ENCODE measurements at places on chromosomes 5 and 9.
A peak's percentile ranks its signal among the peaks of the same experiment; 100 is the strongest.

- no peak for DNase-seq
Observed at GRCh38 chr5:133474851-133475590, 137.3 kb downstream of the FSTL4 start.

DNA sequence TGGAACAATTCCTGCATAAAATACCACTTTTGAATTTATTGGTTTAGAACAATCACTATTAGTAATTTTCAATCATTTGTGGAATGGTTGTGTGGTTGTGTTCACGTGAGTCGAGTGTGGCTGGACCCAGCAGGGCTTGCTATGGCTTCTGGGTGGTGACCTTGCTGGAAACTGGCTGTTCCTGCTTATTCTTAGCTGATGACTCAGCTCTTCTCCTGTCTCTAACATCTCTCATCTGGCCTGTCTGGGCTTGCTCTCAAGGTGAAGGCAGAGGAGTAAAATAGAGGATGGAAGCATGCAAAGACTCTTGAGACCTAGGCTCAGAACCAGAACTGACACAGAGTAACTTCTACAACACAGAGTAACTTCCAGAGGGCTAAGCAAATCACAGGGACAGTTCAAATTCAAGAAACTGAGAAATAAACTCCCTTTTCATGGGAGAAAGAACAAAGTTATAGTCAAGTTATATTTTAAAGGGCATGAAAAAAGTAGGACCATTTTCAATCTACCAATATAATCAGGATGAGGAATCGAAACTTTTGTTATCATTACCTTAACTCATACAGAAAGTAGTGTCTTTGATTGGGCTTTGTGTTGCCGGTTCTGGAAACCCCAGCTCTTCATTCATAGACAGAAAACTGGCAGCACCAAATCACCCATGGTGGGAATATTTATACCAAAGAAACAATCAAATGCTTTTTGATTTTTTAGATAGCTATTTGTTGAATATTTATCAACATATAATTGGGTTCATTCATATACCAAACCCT is 665.1 kb downstream of the CDH18 start:
- DNase-seq, result peak; percentile 53

- DNase-seq, result no peak
Observed at GRCh38 chr5:61423487-61424145, 91.6 kb downstream of the ZSWIM6 start.

DNA sequence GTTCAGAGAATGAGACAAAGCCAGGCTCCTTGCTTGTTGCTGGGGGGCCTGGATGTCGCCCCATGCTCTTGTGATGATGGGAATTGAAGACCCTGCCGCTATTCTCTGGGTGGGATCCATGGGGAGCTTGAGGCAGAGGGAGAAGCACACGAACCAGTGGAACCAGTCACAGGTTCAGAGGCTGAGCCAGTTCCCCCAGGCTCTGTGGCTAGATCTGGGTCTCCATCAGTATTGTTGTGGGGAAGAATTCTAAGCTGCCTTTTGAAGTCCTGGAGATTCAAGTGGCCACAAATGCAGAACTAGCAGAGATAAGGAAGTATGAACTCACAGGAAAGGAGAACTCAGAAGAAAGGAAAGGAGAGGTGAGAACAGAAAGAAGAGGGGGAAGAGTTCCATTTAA is 219.4 kb downstream of the MSX2 start:
- DNase-seq, result no peak

DNA sequence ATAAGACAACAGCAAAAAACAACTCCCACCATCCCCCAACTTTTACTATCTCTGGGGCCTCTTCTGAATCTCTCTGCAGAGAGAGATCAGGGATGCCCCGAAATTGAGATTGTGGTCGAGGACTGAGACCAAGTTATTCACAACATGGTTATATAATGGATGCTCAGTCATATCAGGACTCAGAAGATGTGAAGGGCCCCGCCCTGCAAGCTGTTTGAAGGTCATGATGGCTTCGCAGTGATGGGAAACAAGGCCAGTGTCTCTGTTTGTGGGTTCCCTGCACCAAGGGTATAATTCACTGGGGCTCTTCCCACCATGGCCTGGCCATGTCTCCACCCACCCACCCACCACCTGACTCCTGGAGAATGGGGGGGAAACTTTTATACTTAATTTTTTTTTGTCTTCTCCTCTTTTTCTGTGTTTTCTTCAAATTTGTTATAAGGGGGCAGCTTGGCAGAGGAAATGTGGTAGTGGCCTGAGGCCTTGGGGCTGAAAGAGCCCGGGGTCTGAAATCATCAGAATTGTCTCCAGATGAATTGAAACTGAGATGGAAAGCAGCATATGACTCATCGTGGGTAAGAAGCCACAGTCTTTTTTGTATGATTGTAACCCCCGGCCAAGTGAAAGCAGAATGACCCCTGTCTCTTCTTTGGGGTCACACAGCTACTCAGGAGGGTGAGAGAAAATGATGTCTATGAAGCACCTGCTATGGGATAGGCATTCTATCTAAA is 15.0 kb upstream of the TEX48 start:
- peak; percentile 64 for DNase-seq

GRCh38 chr5:164052536-164053093 is 547.2 kb downstream of the MAT2B start:
- peak; percentile 53 for DNase-seq

- no peak for DNase-seq
Observed at GRCh38 chr9:92032891-92033290, 82.3 kb downstream of the SPTLC1 start.

DNA sequence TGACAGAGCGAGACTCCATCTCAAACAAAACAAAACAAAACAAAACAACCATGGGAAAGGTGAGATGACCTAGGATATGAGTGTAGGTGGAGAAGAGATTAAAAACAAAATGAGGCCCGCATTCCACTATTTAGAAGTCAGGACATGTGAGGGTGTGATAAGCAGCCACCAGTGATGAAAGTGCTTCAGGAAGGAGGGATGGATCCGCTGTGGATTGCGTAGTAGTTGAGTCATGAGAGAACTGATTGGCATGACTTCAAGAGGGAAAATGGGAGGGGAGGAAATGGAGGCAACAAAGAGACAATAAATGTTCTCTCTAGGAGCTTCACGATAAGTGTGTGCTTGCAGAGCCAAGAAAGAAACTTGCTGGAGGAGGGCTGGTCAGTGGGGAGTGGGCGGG is 367.6 kb downstream of the ARL15 start:
- peak; percentile 65 for DNase-seq

- no peak for DNase-seq
Observed at GRCh38 chr9:9719373-9720112, 893.3 kb downstream of the PTPRD start.

GRCh38 chr9:135705376-135705775 is 3.4 kb downstream of the KCNT1 start:
- DNase-seq, result no peak

- DNase-seq, result no peak
Observed at GRCh38 chr5:6246820-6247437, 131.4 kb downstream of the MED10 start.

DNA sequence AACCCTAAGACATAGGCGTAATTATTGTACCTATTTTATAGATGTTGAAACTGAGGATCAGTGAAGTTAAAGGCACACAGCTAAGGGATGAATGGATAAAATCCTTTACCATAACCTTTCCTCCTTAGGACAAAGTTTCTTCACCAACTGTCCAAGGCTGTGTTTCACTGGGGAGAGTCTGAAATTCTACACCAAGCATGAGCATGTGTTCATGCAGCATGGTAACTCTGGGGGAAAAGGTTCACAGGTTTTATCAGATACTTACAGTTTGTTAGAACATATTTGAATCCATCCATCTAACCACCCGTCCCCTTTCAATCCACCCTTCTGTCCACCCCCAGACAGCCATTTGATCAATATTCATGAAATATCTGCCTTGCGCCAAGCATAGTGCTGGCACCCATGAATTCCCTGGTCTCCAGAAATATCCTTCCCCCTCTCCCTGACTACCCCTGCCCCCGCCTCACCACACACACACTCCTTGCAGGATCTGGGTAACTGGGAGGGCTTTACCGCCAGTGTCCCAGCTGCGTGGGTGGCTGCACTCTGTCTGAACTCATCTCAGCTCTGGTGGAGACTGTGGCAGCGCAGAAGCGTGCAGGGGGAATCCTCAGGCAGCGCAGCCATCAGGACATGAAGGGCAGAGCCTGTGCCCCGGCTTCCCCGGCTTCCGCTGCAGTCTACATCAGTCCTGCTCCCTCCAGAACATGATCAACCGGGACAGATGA is 6.3 kb upstream of the KCNIP1 start:
- DNase-seq, result no peak

GRCh38 chr5:14105718-14106410 is 37.3 kb upstream of the TRIO start:
- DNase-seq, result peak; percentile 97

- peak; percentile 36 for DNase-seq
Observed at GRCh38 chr9:105341434-105342146, 97.1 kb downstream of the SLC44A1 start.

GRCh38 chr9:5626727-5627634 is 1.9 kb upstream of the RIC1 start:
- DNase-seq, result peak; percentile 78

DNA sequence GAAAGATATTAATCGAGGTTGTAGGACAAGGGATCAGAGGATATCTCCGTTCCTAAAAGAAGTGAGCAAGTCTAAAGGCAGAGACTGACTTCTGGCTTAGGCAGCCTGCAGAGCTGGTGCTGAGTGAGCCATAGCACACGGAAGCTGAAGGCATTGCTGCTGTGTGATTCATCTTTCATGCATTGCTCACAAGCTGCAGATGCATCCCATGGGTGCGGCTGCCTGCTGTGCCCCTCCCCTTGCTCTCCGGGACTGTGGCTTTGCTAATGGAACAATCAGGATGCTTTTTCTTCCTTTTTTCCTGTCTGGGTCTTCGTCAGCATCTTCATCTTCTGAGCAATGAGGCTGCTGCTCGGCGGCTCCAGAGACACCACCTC is 341.4 kb downstream of the DIRAS2 start:
- peak; percentile 97 for DNase-seq

DNA sequence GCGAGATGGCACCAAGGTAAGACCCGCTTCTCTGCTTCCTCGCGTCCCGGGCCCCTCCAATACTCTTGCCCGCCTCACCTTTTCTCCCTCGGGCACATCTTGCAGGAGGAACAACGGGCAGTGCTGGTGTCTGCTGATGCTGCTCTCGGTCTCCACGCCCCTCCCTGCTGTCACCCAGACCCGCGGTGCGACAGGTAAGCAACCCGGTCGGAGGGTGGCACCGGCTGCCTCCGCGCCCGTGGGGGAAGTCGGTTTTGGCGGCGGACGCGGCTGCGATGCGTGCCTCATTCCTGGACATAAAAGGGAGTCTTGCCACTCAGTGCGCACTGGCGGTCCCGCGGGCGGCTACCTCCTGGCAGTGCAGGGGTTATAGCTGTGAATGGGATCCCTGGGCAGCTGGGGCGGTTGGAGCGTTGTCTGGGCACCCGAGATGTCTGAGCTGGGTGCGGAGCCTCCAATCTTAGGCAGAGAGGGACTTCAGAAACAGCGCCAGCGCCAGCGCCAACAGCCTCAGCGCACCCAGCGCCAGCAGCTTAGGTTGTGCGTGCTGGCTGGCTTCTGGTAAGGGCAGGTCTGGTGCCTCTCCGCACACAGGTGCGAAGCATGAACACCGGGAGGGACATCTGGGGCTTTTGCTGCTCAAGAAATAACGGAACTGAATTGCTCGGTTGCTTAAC is 488 bp downstream of the COL15A1 start:
- DNase-seq, result no peak

DNA sequence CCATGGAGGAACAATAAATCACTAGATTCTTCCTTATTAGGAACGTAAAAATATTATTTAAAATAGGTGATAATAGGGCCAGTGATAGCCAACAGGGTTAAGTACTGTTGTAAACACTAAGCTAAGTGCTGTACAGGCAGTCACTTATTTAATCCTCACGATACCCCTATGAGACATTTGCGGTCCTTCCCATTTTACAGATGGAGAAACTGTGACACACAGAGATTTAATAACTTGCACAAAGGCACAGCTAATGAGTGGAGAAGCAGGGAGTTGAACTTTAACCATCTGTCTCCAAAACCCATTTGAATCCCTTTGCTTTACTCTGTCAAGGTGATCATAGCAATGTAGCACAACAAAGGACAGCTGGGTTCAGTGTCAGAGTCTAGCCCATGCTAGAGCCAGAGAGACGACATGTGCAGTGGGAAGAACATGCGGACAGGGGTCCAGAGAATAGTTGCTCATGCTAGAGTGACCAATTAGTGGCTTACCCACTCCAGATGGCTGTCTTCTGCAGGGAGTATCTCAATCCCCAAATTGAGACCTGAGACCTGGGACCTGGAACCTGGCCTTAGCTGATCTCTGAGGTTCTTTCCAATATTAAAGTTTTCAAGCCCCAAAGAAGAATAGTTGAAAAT is 28.9 kb downstream of the STXBP1 start:
- DNase-seq, result no peak

DNA sequence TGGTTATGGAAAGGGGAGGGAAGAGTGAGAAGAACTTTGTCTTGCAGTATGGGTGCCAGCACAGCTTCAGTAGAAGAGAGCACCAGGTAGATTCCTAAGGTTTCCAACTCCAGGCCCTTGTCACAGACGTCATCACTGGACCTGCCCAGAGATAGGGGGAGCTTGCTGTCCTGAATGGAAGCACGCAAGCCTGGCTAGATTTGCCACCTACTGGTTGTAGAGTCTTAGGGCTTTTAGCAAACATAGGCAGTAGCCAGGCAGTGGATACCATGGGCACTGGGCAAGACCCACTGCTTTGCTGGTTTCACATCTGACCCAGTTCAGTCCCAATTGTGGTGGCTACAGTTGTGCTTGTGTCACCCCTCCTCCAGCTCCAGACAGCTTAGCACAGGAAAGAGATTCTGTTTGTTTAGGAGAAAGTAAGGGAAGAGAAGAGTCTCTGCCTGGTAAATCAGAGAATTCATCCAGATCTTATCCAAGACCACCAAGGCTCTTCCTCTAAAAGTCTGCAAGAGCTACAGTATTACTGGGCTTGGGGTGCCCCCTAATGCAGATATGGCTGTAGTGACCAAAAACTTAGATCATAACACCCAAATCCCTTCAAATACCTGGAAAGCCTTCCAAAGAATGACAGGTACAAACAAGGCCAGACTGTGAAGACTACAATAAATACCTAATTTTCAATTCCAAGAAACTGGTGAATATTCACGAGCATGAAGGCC is 158.9 kb downstream of the HINT1 start:
- DNase-seq, result peak; percentile 33

- DNase-seq, result peak; percentile 63
Observed at GRCh38 chr9:121954477-121955140, 138.5 kb downstream of the TTLL11 start.

DNA sequence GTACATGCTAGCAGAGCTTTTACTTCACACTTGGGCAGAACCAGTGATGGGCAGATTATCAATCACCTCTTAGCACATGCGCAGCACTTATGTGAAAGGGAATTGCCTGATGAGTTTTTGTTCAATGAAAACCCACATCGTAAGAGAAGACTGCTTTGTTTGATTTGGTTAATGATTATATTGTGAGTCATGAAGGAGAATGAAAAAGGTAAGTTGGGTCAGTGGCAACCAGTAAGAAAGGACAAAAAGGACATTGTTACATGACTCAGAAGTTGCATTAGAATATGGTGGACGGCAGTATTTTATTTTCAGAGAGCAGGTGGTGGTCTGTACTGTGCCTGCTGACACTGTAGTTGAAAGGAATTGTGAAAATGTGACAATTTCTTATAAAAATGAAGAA is 127.4 kb downstream of the AOPEP start:
- DNase-seq, result no peak
